ENCODE measurements at places on chromosomes 3 and 15.

DNA sequence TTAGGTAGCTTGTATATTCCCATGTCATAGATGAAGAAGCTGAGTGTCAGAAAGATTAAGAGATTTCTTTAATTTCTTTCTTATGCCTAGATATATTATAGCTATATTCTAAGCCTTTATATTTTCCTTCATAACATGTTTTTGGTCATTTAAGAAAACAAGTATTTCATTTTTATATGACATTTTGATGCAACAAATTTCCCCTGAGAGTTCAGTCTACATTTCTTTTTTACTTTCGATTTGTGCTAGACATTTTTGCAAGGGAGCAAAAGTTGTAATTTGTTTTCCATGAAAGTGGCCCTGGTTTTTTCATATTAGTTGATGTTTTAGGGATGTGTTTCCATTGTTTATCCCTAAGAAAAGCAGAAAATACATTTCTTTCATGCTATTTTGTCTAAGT lies 344.9 kb downstream of the NLGN1 start:
- peak; percentile 11 for DNase-seq

DNA sequence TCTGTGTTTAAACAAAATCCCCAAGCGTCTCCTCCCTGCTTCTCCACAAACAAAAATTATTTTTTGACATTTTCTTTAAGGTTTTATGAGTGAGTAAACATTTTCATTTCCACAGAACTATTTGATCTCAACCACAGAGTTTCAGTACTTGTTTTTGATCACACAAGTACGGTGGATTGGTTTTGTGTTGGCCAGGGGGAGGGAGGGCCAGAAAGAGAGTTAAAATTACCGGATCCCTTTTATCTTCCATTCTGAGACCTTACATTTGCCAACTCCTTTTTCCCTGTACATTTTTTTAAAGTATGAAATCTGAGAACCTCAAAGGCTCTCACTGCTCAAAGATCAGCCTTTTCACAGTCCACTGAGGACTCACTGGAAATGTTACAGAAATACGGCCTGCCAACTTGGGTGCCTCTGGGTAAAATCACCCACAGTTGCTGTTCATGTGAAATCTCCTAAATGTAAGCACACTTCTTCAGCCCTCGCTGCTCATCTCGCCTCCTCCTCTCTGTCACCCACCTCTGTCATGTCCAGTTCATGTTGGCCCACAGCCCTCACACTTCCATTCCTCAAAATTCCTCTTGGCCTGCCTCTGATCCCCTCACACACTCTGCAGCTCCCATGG lies 1.7 kb downstream of the HOMER2 start:
- DNase-seq = no peak

DNA sequence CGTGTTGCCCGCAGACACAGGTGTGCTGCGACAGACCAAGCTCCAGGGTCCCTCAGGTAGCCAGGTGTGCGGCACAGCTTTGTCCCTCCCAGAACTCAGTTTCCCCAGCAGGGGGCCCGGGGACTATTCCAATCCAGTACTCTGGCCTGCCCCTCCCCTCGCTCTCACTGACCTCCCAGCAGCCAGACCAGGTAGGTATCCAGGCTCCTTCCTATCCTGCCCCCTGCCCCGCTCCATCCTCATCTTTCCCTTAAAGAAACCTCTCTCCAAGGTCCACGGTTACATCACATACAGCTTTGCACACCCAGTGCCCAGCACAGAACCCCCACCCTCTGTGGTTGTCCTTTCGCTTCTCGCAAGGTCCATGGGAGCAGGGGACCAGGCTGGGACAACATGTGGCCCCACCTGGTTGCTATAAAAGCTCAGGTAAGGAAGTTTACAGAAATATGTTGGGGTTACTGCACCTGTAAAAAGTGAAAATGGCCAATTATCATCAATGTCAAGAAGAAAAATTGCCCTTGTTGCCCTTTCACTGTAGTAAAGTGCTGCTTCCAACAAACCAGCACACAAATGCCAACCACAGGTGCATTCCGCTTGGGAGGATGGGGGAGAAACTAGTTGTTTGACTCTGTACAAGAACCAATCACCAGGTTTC lies 7.3 kb upstream of the CYP11A1 start:
- DNase-seq = no peak

- DNase-seq = no peak
These were observed 745.6 kb downstream of the VGLL3 start for GRCh38 chr3:86245360-86245759.

- no peak for DNase-seq
These were observed 468.5 kb upstream of the KCNMB2 start for GRCh38 chr3:178067721-178068120.

DNA sequence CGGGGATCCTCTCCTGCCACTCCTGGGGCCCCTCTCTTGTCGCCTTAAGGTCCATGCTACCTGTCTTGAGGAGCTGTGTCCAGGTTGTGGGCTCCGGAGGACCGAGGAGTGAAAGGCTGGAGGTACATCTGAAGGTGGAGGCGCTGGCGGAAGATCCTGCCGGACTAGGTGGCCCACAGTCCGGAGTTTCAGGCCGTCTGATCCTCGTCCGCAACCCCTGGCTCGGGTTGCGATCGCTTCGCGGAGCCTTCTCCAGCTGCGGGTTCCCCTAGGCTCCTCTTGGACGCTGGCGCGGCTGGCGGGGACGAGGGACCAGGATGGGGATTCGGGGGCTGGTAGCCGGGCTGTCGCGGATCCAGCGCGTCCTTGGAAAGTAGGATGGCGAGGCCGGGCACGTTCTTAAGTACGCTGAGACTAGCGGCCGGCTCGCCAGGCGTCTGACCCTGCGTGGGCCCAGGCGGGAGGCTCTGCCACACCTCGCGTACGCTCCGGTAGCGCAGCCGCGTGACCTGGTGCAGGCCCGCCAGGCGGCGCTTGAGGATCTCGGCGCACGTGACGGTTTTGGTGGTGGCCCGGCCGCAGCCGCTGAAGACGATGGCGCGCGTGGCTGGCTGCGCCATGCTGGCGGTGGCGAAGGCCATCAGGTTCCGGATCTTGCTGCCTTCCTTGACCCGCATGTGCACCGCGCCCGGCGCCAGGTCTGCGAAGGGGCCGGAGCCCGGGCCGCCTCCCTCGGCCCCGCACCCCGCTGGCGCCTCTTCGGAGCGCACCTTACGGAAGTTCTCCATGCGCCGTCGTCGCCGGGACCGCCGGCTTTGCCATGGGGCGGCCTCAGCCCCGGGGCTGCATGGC lies 550 bp downstream of the RPP25 start:
- DNase-seq = peak; percentile 51

- no peak for DNase-seq
These were observed 148.3 kb downstream of the DNAJB8 start for GRCh38 chr3:128318275-128318941.

GRCh38 chr3:197422506-197422905 lies 124.1 kb upstream of the DLG1 start:
- no peak for DNase-seq

DNA sequence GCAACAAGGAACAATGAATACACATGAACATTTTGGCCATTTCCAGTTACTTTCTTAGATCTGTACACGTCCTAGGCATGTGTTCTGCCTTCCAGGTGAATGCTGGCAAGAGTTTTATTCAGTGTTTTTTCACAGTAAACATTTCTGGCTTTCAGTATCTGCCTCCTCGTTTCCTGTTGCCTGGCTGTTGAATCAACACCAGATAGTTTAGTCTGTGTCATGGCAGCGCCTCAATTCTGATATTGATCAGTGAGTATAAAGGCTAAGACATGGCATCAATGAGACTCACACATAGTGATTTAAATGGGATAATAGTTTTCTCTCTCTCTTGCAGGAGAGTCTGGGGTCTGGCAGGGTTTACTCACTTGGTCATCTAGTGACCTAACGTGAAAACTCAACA lies 266.9 kb upstream of the SLCO3A1 start:
- no peak for DNase-seq

DNA sequence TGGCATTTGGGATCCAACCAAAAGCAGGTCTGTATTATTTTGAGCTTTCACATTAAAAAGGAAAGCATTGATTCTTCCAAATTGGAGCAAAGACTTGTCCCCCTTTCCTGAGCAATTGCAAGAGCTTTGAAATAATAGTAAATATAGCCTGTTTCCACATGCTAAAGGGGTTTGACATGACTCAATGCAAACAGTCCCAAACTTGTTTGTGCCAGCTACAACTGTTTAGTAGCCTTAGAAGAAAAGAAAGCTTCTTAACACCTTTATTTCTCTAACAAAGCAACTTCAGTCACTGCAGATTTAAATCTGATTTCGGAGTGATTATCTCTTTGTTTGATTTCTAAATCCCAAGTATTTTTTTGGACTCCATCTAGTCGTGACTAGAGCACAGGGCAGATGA lies 180.2 kb downstream of the SEMA6D start:
- no peak for DNase-seq

- DNase-seq = no peak
These were observed 168.6 kb downstream of the KLF13 start for GRCh38 chr15:31495281-31495680.

All from NCI-H774 (cell line).